ENCODE measurements at places on chromosomes 7 and 10.
A peak's percentile ranks its signal among the peaks of the same experiment; 100 is the strongest.

DNA sequence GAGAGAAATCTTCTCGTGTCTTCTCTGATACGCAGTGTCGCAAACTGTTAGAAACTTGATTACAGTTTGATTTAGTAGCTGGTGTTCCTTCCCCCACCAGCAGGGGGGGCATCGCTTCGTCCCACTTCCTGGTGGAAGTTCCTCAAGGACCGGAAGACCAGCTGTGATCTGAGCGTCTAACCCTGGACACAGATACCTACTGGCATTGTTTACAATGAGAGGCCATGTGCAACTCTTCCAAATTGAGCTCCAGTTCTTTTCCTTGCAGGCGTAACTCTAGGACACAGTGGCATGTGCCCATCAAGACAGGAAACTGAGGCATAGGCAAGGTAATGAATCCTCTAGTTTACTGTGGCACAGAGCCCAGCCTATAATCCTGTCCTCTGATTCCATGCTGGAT is 219.0 kb downstream of the CCDC3 start:
- DNase-seq: no peak

- DNase-seq: no peak
These were observed 139.1 kb upstream of the NPS start for GRCh38 chr10:127410030-127410429.

DNA sequence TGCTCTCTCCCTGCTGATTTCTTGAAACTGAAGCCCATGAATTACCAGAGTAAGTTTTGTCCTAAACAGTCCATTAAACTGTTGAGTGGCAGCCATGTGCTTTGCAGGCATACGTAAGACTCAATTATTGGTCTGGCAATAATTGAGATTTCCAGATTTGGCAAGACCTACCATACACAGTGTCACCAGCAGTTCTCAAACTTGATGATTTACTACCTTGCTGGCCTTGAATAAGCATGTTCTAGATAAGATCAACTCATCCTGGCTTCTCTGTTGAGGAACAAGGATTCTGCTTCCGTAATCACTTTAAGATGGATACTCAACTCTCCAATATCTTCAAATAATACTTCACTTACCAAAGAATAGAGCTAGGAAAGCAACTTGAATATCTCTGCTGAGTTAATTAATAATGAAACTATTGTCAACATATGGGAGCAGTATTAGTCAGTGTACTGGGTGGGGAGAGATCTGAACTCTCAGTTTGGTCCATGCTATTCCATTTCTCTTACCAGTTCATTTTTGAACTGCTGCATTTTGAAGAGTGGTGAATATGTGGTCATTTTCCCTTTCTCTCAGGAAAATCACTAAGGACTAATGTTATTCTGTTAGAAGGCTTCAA is 181.4 kb downstream of the IPMK start:
- no peak for DNase-seq

DNA sequence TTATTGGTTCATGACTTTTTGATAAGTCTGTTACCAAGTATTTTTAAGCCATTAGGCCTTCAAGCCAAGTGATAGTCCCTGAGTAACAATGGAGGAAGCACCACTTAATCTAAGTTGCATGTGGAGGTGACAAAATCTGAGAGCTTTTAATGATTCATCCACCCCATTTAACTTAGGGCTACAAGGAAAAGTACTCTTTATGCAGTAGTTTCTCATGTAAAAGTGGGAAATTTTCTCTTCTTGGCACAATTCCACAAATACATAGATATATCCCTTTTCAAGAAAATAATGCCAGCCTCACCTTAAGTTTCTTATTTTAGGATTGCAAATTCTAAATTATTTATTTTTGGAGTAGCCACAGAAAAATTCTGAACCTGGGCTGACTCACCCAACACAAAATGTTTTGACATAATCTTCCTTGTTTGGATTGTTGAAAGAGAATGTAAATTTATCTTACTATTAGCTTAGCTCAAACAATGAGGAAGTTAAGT is 85.7 kb downstream of the SUGCT start:
- peak; percentile 19 for DNase-seq

DNA sequence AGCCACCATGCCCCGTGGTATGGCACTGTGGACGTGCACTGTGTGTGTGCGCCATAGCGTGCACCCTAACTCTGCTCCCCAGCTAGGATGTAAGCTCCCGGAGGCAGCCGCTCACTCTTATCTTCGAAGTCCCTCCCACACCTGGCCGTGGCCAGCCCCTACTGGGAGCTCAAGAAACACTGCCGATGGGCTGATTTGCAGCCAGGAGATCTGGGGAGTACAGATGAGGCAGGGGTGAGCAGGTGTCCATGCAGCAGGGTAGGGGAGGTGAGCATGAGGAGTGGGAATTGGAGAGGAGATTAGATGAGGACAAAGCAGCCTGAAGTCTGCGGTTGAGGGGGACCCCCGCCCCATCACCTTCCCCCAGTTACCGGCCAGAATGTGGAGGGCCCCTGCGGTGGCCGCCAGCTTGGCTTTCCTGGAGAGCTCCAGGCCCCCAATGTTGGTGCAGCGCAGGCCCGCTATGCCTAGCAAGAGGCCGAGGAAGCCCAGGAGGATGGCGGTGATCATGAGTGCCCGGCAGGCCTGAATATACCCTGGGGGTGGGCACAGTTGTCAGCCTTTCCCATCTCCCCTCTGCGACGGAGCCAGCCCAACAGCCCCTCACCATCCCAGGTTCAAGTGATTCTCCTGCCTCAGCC is 3.6 kb downstream of the CLDN15 start:
- DNase-seq: no peak

- no peak for DNase-seq
These were observed 16.0 kb downstream of the GIMAP8 start for GRCh38 chr7:150466477-150466876.

- no peak for DNase-seq
These were observed 76.5 kb upstream of the DDC start for GRCh38 chr7:50641442-50642405.

- no peak for DNase-seq
These were observed 48.3 kb downstream of the COL17A1 start for GRCh38 chr10:104037261-104037951.

DNA sequence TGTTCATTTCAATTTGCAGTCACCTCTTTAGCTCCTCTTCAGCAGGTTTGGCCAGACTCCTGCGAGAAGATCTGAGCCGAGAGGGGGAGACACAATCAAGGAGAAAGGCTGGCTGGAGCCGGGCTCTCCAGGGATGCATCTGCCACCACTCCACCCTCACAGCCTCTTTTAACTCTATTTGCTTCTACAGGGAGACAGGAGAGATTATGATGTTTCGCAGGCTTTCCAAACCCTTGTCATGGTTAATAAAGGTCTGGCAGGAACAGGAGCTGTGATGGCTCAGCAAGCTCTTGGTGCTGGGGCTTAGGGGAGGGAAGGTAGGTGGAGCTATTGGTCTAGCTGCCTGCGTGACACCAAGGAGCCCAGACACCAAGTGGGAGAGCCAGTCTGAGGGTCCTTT is 448.1 kb upstream of the PODXL start:
- no peak for DNase-seq

DNA sequence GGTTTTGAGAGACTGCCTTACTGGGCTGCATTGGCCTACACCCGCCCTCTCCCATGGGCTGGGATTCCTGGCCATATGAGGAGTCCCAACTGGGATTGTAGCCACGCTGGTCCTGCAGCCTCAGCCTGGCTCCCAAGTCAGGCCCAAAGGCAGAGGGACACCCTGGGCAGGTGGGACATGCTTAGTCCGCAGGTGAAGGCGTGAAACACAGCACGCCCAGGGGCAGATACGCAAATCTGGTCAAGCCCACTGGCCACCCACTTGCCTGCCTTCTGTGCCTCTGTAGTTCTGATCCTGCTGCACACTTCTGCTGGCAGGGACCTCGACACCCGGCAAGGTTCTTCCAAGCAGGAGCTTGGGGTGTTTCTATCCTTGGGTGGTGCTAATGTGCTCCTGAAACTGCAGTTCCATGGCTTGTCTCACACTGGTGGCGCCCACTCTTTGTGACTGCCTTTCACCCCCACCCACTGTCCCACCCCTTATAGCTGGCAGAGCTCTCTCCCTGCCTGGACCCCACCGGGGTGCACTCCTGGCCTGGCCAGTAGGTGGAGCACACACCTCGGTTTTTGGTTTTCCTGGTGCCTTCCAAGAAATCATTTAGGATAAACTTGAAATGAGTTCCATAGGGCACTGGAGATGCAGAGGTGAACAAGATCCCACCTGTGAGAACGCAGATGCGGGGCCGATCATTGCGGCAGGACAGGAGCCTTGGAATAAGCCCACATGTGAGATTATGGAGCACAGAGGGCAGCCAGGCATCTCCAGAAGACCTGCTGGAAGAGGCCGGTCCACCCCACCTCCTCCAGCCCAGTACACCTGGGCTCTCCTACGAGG is 47.9 kb downstream of the MKI67 start:
- DNase-seq: no peak

DNA sequence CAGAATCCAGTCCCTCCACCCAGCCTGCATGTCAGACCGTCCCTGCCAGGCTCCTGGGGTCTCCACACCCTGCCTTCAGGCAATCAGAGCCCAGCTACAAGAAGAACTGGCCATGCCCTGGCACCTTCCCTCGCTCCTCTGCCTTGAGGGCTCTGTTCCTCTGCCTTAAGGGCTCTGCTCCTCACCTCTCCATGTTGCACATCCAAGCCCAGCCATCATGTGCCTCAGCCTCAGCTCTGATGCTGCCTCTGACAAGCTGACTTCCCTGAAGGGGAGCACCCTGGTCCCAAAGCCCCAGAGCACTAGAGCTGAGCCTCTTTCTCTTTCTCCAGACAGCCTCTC is 50.3 kb upstream of the ANTXRL start:
- no peak for DNase-seq

- DNase-seq: no peak
These were observed 77.3 kb downstream of the LRRN3 start for GRCh38 chr7:111168182-111168581.

DNA sequence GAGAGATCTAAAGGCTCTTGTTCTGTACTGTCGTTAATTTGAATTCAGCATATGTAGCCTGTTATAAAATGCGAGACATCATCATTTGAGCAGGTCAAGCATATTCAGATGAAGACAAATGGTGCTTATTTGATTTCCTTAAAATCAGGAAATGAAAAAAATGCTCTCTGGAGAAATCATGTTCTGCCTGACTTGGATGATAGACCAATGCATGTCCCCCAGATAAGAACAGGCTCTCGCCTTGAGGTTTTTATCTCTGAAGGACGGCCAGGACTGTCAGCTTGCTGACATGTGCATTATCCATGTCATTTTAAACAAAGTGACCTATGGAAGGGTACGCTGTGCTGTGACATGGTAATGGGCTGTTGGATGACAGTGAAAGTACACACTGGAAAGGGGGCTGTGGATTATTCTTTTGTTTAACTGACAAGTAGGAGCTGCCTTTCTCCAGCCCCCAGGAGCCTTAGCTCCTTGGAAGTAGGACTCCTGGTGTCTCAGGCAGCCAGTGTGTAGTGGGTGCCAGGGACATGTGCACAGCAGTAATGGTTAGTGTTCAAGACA is 695.1 kb upstream of the GALNT17 start:
- DNase-seq: no peak

- DNase-seq: no peak
These were observed 178.4 kb downstream of the ARHGAP12 start for GRCh38 chr10:31749981-31750840.

DNA sequence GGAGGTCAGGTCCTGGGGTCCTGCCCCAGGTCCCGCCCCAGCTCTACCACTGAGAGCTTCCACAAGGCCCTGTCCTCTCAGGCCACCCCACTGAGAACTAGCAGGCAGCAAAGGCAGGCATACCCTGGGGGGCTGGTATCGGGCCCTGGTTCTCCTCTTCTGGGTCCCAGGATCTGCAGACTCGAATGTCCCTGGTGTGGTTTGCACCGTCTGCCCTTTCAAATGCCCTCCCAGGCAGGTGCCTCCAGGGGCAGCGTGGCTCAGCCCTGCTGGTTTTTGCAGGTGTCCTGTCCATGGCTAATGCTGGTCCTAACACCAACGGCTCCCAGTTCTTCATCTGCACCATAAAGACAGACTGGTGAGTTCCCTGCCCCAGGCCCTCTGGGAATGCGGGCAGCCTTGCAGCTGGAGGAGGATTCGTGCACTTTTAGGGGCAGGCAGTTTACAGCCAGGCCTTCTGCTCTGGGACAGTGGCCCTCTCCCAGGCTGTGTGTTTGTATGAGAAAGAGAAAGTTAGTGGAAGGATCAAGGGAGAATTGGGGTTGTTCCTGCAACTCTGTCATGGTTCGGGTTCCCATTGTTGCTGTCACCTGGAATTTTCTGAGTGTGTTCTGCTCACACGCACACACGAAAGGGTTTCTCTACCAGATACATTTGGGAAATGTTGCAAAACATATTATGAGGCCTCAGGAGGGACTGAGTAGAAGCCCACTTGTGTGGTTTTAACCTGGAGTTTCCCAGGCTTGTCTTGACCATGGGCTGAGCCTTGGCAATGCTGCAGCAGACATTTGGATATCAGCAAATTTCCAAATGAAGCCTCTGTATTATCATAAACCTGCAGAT is 5.0 kb downstream of the PPIF start:
- no peak for DNase-seq

DNA sequence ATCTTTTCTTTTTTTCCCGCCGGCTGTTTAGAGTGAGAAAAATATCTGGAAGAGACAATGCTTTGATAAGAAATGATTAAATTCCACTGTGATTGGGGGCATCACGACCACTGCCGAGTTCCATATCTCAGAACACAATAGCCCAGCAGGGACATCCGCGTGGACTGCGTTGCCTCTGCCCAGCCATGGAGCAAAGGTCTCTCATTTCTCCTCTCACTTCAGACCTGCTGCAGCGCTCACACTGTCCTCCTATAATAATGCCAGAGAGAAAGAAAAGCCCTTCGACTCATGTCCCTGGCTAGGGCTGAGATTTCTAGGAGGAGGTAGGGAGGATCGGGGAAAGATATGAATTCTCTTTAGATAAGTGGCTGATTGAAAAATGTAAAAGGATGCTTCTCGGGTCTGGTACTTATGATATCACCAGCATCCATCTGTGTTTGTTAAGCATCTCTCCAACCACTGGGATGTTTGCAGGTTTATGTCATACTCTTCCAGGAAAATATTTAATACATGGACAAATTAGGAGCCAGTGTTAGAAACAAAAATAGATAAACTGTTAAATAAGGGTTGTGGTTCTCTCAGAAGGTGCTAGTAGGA is 472.9 kb upstream of the AKR1E2 start:
- DNase-seq: no peak

DNA sequence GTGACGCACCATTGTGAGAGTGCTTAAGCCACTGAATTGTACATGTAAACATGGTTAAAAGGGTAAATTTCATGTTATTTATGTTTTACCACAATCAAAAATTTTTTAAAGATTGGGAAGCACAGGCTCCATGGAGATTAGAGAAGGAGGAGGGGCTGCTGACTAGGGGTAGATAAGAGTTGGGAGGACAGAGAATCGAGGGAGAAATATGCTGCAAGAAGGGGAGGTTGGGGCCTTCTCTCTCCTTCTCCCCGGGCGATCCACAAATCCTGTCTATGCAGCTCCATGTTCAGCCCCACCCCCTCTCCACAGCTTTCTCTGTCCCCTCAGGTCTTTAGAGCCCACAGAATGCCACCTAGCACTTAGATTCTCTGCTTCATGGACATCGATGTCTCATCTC is 12.1 kb downstream of the ZNF467 start:
- DNase-seq: no peak

- DNase-seq: no peak
These were observed 8.1 kb downstream of the DDC start for GRCh38 chr7:50557099-50557498.

Data from non-pigmented ciliary epithelial cell (primary cell).